ENCODE measurements at places on chromosomes 4 and X. TPM values are rescaled to one million over a fixed set of nuclear protein-coding genes. Genes with fewer than 3 reads are reported as not detected.

The PITX2 gene
- total RNA-seq = 0.99 TPM

The IQCM gene
- total RNA-seq = not detected

The SYTL5 gene
- 2.8 TPM for total RNA-seq

The TLR6 gene
- total RNA-seq = 1.3 TPM

The POU4F2 gene
- total RNA-seq = not detected

The CYLC1 gene
- not detected for total RNA-seq

The KLHL4 gene
- 0.58 TPM for total RNA-seq

The VCX gene
- not detected for total RNA-seq

The PALLD gene
- 117 TPM for total RNA-seq

The NCBP2L gene
- not detected for total RNA-seq

The FAM149A gene
- 6.3 TPM for total RNA-seq

The SGMS2 gene
- 114 TPM for total RNA-seq

The NALF2 gene
- not detected for total RNA-seq

The LDB2 gene
- total RNA-seq = 177 TPM

The KLF8 gene
- total RNA-seq = 2.8 TPM

The FAM9B gene
- total RNA-seq = not detected

The BMX gene
- not detected for total RNA-seq

Measured in smooth muscle cell of trachea (primary cell).